ENCODE measurements at places on chromosomes 13 and 19. TPM values are rescaled to one million over a fixed set of nuclear protein-coding genes. Genes with fewer than 3 reads are reported as not detected.

Gene LRG1
- total RNA-seq, result 1.0 TPM

Gene SRRM5
- 0.51 TPM for total RNA-seq

Gene RNF225
- 0.44 TPM for total RNA-seq

Gene KCNRG
- 0.83 TPM for total RNA-seq

Gene SIGLEC14
- not detected for total RNA-seq

Gene WASF3
- total RNA-seq, result 10.1 TPM

Gene TGFB1
- total RNA-seq, result 26.0 TPM

Gene COL5A3
- total RNA-seq, result 0.10 TPM

Measured in glutamatergic neuron (in vitro differentiated cells).